NCI-H345 (cell line): ENCODE measurements at places on chromosomes 1 and 21.

GRCh38 chr1:201032408-201032807, 8.9 kb upstream of the KIF21B start:
- DNase-seq, result no peak

DNA sequence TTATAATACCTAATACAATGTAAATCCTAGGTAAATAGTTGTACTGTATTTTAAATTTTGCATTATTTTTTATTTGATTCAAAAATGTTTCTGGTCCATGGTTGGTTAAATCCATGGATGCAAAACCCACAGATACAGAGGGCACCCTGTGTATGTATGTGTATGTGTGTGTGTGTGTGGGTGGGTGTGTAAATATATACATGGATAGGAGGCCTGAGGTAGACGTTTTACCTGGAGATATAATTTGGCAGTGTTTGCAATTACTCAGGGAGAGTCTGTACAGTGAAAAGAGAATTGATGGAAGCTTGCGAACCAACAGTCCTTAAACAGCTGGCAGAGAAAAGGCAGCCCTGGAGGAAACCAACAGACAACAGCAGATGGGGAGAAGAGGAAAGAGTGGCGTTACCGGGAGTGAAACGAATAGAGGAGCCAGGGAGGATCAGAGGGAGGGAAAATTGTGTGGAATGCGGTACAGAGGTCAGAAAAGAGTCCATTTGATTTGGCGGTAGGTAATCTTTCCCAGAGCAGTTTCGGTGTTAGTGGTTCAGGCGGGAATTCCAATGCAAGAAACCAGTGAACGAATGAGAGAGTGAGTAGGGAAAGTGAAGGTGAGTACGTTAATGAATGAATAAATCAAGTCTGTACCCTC, 47.9 kb upstream of the NBL1 start:
- DNase-seq, result peak; percentile 52

DNA sequence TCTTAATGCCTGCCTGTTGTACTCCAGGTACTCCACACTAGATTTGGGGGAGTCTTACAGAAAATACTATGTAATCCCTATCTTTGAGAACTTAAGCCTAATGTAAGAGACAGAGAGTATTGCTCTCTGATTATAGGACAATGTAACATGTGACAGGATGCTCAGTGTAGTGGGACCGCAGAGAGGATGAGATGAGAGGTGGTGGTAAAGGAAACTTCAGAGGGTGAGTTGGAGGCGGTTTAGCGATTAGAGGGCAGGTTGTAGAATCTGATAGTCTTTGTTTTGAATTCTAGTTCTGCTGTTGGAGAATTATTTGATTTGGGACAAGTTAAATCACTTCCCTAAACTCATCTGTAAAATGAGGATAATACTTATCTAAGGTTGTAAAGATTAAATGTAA, 5.4 kb downstream of the SOAT1 start:
- no peak for DNase-seq

GRCh38 chr1:22651941-22652856, 837 bp upstream of the C1QB start:
- no peak for DNase-seq

DNA sequence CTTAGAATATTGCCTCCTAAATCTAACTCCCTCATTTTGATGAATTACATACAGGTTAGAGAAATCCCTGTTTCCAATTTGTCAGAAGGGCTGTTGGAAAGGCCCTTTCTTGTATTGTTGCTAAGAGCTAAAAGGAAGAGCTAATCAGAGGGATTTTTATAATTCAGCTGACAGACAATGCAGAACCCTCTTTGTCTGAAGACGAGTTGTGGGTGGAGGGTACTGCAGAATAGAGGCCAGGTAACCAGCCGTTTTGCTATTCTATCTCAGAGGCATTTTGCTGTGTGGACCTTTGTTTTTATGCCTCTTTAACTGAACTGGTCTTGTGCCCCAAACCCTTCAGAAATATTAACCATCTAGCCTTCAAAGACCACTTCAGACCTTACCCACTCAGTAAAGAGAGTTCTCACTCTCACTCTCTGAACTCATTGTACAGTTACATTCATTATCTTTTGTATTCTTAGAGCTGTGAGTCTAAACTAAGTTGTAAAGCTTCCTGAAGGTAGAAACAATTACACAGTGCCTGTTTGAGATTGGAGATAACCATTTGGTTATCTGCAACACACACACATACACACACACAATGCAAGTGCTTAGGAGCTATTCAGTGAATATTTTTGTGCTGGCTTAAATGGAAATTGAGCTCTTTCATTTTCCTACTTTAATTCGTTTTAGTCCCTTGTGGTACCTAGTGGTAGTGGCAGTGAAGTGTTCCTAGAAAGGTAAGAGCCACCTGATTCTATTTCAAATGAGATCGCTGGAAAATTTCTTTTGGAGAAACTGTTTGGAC, 19.7 kb downstream of the KPNA6 start:
- DNase-seq, result no peak

- no peak for DNase-seq
These were observed 86.2 kb downstream of the ATG4C start for GRCh38 chr1:62870148-62870547.

- no peak for DNase-seq
These were observed 17.9 kb downstream of the UBE4B start for GRCh38 chr1:10050611-10051010.
